CD4-positive, CD25-positive, alpha-beta regulatory T cell (primary cell): ENCODE measurements at places on chromosomes 4 and X. TPM values are rescaled to one million over a fixed set of nuclear protein-coding genes. Genes with fewer than 3 reads are reported as not detected.

Gene TMPRSS11D
- polyA plus RNA-seq = not detected

Gene WAS
- 21.7 TPM for polyA plus RNA-seq

Gene ZNF732
- polyA plus RNA-seq = not detected

Gene SLC38A5
- 21.6 TPM for polyA plus RNA-seq

Gene AVPR2
- not detected for polyA plus RNA-seq

Gene VEGFC
- polyA plus RNA-seq = not detected

Gene CT55
- polyA plus RNA-seq = not detected

Gene MTMR8
- polyA plus RNA-seq = 5.2 TPM

Gene IL21
- polyA plus RNA-seq = not detected

Gene CXXC4
- not detected for polyA plus RNA-seq

Gene RHOXF2
- polyA plus RNA-seq = not detected

Gene SSX1
- polyA plus RNA-seq = not detected

Gene AREG
- polyA plus RNA-seq = 1.9 TPM

Gene USP17L29
- polyA plus RNA-seq = not detected

Gene PKD2
- 2.4 TPM for polyA plus RNA-seq

Gene TCEAL1
- 12.2 TPM for polyA plus RNA-seq

Gene SNCA
- 0.29 TPM for polyA plus RNA-seq

Gene RBM46
- not detected for polyA plus RNA-seq

Gene GDPD2
- polyA plus RNA-seq = not detected

Gene SPINK2
- polyA plus RNA-seq = 21.2 TPM

Gene SMARCAD1
- polyA plus RNA-seq = 12.7 TPM

Gene SSX2
- polyA plus RNA-seq = not detected

Gene EDNRA
- not detected for polyA plus RNA-seq

Gene MYOZ2
- 0.24 TPM for polyA plus RNA-seq

Gene CENPC
- 18.6 TPM for polyA plus RNA-seq

Gene CCNQ
- polyA plus RNA-seq = 59.8 TPM

Gene CCDC110
- polyA plus RNA-seq = 0.18 TPM

Gene RAB28
- 12.2 TPM for polyA plus RNA-seq

Gene SETD7
- polyA plus RNA-seq = 8.9 TPM

Gene CTAG1A
- polyA plus RNA-seq = not detected

Gene EREG
- polyA plus RNA-seq = not detected

Gene UBE2D3
- 452 TPM for polyA plus RNA-seq

Gene CFAP299
- polyA plus RNA-seq = not detected

Gene FAM47A
- polyA plus RNA-seq = not detected

Gene BANK1
- polyA plus RNA-seq = 0.89 TPM

Gene PRR32
- not detected for polyA plus RNA-seq

Gene MND1
- 0.38 TPM for polyA plus RNA-seq

Gene KLHL13
- polyA plus RNA-seq = 0.25 TPM

Gene SMIM31
- not detected for polyA plus RNA-seq

Gene CYTL1
- not detected for polyA plus RNA-seq

Gene SPIN4
- polyA plus RNA-seq = 0.54 TPM

Gene TLR10
- 0.20 TPM for polyA plus RNA-seq
